ENCODE measurements at places on chromosomes 4 and X.

GRCh38 chr4:47465004-47465403 lies 1.5 kb upstream of the COMMD8 start:
- DNase-seq, result no peak

- no peak for DNase-seq
Measured at GRCh38 chrX:74602142-74602541, 12.3 kb downstream of the RLIM start.

GRCh38 chr4:72442715-72443114 lies 126.3 kb downstream of the ADAMTS3 start:
- no peak for DNase-seq

GRCh38 chr4:82500435-82501153 lies 61.2 kb downstream of the TMEM150C start:
- no peak for DNase-seq

- DNase-seq, result peak; percentile 0
Measured at GRCh38 chr4:36493251-36493650, 211.8 kb downstream of the DTHD1 start.

DNA sequence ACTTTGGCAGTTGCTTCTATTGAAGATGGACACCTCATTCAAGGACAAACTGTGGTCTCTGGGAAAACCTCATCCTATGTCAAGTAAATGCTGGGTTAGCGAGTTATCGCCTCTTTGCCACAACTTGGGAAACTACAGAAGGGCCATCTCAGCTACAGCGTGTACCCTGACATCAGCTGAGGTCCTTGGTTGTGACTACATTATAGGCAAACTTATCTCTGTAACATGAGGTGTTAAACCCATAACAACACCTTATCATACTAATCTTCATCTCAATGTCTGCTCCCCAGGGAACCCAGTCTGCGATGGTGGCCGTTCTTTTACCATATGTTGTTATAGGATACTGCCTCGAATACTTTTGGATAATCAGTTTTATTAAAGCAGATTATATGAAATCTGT lies 1862.7 kb downstream of the STIM2 start:
- no peak for DNase-seq

DNA sequence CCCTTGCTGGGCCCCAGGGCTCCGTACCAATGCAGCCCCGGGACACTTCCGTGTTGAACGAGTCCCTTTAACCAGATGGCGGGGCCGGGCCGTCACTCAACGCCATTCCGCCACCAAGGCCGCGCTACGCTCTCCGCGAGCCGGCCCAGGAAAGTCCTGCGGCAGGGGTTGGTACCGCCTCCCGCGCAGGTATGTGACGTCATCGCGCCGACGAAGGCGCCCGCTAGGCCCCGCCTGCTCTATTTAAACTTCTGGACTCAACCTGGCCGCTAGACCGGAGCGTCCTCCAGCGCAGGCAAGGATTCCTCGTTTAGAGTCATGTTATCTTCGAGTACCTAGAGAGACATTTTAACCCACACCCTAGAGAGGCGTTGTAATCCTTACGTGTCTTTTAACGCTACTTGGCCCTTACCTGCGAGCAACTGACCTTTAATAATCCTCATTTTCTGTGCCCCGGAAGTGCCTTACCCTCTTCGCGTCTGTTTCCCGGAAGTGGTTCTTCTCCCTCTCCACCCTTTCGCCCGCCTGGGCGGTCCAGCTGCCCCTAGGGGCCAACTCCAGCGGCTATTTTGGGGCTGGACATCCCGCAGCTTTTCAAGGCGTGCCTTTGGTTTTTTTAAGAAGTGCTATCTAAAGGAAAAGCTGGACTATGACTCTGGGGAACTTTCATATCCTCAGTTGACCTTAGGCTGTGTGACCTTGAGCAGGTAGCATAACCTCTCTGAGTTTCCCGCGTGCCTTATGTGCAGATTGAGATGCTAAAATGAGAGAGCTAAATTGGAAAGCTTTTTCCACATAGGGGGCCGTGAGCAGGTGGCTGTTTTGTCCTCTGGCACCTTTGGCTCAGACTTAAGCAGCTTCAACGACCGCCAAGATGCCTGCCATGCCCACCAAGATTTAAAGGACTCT lies at the start of gene PNPLA4:
PNPLA4 (minus strand) TSS at position 155 of the 909 bp plus-strand sequence. CDS start 1,294 bp downstream, outside the sequence.
- DNase-seq, result peak; percentile 33

GRCh38 chr4:108834835-108835384 lies 72.1 kb upstream of the ETNPPL start:
- DNase-seq, result peak; percentile 2

DNA sequence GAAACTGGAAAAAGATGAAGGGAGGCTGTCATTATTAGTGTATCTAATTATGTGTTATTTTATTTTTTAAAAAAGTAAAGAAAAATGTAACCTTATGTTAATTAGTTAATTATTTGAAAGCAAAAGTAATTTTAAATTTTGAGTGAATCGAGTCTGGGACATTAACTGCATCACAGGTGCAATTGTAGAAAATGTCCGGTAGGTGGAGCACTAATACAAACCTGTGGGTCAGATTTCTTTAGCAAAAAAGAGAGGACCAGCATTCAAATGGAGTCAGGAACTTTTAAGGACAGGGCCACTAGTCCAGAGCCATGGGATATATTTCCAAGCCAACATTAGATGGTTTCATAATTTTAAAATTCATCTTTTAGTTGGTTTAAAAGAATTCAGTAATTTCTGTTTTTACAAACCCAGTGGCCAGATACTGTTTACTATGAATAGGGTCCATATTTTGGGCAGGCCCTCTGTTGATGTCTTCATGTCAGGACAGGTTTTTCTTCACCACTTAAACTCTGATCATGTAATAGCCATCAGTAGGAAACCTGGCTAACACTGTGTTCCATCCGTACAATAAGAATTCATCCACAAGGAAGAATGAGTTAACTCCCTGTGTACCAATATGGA lies 27.2 kb downstream of the BST1 start:
- DNase-seq, result no peak

GRCh38 chr4:122873821-122874593 lies 47.4 kb downstream of the FGF2 start:
- peak; percentile 56 for DNase-seq

- peak; percentile 20 for DNase-seq
Measured at GRCh38 chr4:3010998-3011397, 47.6 kb downstream of the GRK4 start.

- DNase-seq, result no peak
Measured at GRCh38 chr4:112518675-112519074, 2.7 kb upstream of the NEUROG2 start.

DNA sequence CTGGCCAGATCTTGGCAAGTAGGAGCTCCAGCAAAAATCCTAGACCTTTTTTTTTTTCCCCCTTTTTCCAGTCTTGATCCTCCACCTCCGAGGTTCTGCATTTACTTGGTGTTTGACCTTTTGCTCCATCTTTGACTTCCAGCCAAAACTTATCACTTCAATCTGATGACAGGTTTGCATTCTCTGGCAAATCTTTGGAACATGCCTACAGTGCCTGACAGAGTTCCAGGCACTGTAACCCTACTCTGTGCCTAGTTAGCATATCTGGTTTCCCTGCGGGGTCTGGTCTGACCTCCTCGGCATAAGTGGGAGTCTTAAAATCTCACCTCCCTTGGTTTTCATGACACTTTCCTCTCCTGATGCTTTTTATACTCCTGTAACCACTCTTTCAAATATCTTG lies 39.4 kb upstream of the NR3C2 start:
- DNase-seq, result no peak

DNA sequence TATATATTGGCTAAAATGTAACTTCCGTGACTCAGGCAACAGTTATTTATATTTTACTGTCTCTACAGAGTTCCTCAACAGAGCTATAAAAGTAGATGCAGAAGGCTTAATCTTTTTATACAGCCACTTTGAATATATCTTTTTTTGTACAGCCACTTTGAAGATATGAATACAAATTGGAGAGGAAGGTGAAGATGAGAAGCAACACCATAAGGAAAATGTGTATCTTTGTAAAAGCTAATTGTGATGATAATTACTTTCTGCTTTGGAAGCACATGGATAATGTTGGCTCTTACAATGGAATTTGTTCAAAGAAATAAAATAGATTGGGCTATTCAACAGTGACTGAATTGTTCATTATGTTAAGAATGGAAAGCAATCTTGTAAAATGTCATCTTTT lies 205.8 kb downstream of the ARAP2 start:
- no peak for DNase-seq

DNA sequence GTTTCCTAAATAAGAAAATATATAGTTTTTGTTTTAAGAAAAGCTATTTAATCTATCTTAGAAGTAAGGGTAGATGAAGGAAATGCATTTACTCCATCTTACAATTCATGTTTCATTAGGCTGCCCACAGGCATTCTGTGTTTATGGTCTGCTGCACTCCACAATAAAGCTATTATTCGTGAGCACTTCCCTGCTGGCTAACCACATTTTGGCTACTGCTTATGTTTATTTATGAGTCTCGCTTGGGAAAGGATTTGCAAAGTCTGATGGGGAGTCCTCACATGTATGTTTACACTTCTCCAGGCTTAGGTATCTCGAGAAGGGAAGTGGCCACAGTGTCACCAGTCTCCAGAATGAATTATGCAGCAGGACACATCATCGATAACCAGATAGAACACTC lies 260.8 kb upstream of the VCX start:
- DNase-seq, result no peak

DNA sequence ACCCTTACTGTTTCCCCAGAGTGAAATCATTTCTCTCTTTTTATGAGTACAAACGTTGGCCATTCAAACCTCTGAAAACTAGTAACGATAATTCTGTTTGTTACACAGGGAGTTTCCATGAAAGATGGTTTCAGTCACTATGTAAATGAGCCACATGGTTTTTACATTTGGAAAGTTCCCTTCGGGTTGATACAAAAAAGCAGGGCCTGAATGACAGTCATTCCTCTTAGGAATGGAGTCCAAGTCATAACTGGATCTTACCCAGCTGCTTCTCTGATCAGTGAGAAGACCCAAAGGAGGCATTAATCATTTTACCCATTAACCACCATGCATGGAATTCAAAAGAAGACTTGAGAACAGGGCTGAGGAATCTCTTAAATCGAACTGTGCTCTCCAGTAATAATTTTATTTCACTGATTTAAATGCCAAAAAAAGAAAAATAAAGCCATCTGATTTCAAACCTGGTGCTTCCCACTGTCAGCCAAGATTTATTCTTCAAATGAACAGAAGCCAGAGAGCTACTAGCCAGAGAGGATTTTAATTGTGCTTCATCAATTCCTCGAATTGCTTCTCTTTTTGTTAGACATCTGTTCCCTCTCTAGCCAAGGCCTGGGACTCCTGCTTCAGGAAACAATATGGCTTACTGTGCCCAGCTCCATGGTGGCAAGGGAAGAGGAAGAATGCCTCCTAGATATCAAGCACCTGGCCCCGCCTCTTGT lies 3.2 kb downstream of the SOWAHB start:
- no peak for DNase-seq

DNA sequence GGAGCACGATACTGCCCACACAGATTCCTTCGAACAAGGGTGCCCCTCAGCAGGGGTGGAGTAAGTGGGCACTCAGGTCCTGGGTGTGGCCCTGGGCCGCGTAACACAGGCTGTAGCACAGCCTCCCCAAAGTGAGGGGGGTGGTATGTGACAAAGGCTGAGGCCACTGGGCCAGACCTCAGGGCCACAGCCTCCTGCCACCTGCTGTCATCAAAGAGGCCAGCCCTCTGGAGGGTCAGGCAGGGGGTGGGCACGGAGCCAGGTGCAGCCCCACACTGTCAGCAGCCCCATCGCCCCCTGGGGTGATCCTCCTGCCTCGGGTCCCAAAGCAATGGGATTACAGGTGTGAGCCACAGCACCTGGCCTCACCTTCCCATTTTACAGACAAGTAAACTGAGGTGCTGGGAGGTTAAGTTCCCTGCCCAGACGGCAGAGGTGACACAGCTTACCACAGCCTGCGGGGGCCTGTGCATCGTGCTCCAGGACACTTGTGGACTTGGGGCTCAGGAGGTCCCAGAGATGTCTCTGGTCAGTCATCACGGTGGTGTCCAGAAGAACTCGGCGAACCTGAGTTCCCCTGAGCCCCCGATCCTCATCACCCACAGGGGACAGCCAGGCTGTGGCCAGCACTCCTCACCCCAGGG lies 27.5 kb upstream of the MXD4 start:
- DNase-seq, result no peak

GRCh38 chrX:139106069-139106468 lies 394.6 kb upstream of the FGF13 start:
- DNase-seq, result no peak

GRCh38 chrX:24208496-24209240 lies 59.1 kb downstream of the ZFX start:
- no peak for DNase-seq

GRCh38 chrX:13816643-13817627 lies at the start of gene GPM6B:
Gene GPM6B, minus strand, starts transcription at chrX:13817093. Its CDS starts 189 bp downstream, at chrX:13816904.
- DNase-seq, result no peak

- peak; percentile 27 for DNase-seq
Measured at GRCh38 chrX:43552156-43552555, 103.9 kb upstream of the MAOA start.

Data from epithelial cell of prostate (primary cell).